Fibroblast of mammary gland (primary cell): ENCODE measurements at places on chromosomes 7 and 10.
A peak's percentile ranks its signal among the peaks of the same experiment; 100 is the strongest.

DNA sequence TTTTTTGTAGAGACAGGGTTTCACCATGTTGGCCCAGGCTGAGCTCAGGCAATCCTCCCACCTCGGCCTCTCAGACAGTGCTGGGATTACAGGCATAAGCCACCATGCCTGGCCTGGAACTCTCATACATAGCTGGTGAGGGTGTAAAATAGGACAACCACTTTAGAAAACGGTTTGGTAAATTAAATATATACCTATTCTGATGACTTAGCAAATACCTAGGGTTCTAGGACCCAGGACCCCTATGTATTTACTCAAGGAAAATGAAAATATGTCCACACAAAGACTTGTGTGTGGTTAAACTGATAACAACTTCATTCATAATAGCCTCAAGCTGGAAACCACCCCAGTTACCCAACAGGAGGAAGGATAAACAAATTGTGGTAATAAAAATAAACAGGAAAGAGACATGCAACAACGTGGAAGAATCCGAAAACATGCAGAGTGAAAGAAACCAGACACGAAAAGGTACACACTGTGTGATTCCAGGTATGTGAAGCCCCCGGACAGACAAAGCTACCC, 52.7 kb downstream of the CARD11 start:
- no peak for DNase-seq

DNA sequence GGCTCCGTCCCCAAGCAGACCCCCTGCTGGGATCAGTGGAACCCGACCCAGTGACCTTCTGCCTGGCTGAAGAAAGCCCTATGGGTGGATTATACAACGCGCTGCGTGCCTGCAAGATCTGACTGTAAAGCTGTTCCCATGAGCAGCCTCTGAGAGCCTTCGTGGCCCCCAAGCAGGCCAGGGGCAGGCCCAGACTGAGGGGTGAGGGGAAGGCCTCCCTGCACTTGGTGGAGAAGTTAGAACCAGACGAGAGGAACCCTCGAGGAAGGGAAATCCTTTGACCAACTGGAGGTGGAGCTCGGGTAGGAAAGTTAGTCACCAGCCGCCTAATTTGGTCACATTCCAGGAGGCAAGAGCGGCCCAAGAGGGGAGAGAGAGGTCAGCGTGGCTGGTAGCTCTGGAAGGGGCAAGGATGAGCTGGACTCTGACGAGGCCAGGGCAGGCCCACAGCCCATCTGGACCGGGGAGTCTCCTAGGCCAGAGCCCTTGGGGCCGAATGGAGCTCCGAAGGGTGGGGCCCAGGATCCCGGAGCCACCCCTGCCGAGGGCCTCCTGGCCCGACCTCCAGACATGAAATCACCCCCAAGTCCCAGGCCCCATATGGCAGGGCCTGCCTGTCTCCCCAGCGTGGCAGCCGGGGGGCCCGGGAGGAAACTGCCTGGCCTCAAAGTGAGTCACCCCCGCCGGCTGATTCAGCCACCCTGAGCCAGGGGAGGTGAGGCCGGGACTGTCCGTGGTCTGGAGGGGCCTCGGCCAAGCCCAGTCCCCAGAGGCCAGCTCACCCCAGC, 23.3 kb upstream of the PDGFA start:
- peak; percentile 96 for DNase-seq

- no peak for DNase-seq
Observed at GRCh38 chr7:159025161-159025779, 119.4 kb downstream of the VIPR2 start.

DNA sequence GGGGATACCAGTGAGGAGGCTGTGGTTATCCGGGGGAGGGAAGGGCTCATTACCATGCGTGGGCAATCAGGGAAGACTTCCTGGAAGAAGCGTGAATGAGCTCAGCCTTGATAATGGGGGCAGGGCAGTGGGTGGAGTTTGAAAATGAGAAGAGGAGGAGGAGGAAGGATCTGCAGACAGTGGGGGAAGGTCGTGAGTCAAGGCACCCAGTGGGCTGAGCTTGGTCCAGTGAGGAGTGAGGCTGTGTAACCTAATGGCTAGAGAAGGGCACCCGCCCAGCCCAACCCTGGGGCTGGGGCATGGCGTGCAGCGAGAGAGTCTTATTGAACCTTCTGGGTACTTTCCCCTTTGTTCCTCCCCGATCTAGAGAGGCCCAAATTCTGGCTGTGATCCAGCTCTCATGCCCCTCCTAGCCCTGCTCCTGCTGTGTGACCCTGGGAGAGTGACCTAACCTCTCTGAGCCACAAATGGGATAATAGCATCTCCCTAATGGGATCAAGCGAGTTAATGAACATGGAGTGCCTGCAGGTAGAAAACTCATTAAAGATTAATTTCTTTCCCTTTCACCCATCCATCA, 31.5 kb downstream of the CLIP2 start:
- no peak for DNase-seq

GRCh38 chr7:120181499-120181898, 91.5 kb upstream of the KCND2 start:
- no peak for DNase-seq

GRCh38 chr7:90999989-91000979, 263.9 kb upstream of the FZD1 start:
- peak; percentile 39 for DNase-seq

DNA sequence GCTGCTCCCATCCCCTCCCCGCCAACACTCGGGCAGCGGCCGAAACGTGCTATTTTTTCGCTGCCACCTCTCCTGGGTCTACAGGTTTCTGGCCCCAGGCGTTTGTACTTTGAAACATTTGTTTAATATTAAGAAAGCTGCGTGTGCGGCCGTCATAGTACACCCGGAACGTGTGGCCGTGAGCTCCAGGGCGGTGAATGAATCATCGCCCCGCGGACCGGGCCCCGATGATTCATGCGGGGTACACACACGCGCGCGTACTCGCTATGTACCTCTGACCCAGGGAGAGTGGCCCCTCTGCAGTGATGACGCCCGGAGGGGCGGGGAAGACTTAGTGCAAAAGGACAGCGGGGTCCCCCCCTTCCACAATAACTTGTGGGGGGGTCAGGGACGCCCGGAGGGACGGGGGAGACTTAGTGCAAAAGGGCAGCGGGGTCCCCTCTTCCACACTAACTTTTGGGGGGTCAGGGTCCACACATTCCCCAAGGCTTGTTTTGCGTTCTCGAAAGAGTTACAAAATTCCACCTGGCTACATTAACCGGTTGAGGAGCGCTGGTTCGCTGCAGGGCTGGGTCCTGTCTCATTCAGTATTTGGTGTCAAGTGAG, 56.5 kb upstream of the PCGF5 start:
- peak; percentile 91 for DNase-seq

DNA sequence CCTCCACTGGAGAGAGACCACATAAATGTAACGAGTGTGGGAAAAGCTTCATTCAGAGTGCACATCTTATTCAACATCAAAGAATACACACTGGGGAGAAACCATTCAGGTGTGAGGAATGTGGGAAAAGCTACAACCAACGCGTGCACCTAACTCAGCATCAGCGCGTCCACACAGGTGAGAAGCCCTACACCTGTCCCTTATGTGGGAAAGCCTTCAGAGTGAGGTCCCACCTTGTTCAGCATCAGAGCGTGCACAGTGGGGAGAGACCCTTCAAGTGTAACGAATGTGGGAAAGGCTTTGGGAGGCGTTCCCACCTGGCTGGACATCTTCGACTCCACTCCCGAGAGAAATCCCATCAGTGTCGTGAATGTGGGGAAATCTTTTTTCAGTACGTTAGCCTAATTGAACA, 20.6 kb downstream of the FAM200A start:
- DNase-seq: peak; percentile 24

DNA sequence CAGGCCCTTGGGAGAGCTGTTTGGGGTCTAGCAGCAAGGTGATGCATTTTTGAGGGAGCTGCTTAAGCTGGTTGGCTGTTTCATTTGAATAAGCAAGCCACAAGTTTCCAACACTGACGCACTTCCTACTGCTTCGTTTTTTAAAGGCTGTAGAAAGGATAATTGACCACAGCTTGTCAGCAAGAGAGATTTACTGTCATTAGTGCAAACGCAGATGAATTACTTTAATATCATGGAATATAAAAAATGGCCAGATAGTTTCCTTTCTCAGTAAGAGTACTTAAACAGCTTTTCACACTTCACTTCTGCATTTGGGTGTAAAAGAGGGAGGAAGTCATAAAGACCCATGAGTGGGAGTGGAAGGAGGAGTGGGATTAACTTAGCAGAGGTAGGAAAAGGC, 61.5 kb downstream of the FZD1 start:
- DNase-seq: peak; percentile 58

- DNase-seq: no peak
Observed at GRCh38 chr10:51744235-51745000, 45.0 kb upstream of the CSTF2T start.

DNA sequence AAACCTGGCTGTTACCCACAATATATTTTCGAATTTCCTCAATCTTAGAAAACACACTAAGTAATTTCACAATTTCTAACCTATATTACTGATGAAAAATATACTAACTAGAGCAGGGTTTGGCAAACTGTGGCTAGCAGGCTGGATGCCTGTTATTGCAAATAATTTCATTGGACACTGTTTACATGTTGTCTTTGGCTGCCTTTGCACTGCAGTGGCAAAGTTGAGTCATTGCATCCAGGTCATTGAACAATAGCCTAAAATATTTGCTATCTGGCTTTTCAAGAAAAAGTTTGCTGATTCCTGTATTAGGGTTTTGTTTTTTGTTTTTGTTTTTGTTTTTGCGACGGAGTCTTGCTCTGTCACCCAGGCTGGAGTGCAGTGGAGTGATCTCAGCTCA, 47.2 kb downstream of the KIF11 start:
- peak; percentile 71 for DNase-seq

GRCh38 chr7:117530390-117530789, 50.6 kb downstream of the CFTR start:
- DNase-seq: no peak

- DNase-seq: peak; percentile 57
Observed at GRCh38 chr7:80640846-80641245, 2.4 kb downstream of the CD36 start.

- no peak for DNase-seq
Observed at GRCh38 chr7:147153571-147153970, 1037.0 kb downstream of the CNTNAP2 start.

DNA sequence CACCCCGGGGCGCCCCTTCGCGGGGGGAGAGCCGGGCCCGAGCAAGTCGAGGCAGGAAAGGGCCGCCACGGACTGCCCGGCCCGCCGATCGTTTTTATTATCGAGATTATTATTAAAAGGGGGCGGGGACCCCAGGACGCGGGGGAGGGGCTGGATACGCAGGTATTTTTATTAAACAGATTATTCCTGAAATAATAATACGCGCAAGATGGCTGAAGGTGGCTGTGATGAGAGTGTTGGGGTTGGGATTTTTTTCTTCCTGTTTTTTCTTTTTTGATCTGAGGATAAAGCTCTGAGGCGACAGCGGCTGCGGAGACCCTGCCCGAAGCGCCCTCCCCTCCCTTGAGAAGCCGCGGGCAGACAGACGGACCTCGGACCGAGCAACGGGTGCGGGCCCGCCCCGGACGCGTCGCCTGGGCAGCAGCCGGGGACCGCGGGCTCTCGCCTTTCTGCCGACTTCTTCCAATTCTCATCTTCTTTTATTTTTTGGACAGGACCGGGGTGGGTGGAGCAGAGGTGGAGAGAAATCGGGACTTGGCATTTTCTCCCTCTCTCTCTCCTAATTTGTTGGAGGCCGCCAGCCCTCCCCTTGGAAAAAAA, 1.4 kb upstream of the TRIM8 start:
- DNase-seq: peak; percentile 62
